ENCODE measurements at places on chromosomes 4 and X.

GRCh38 chr4:5588046-5588445 is 120.3 kb downstream of the EVC2 start:
- no peak for DNase-seq

GRCh38 chr4:184824081-184824775 is 1.5 kb downstream of the ACSL1 start:
- DNase-seq, result no peak

- DNase-seq, result no peak
Observed at GRCh38 chrX:17984415-17984814, 123.3 kb upstream of the RAI2 start.

DNA sequence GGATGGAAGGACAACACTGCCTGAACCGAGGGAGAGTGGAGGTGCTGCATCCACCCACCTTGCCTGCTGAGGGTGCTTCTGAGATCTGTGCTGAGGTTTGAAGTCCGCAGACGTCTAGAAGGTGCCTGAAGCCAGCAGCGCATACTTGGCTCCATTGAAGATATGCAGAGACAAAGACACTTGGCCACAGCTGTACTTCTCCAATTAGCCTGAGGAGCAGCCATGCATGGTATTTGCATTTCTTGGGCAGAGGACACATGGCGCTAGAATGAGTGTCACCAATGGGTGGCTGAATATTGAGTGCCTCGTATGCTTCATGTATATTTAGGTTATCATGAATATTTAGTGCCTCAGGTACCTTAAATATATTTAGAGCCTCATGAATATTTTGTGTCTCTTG is 128.7 kb upstream of the ATP6AP2 start:
- DNase-seq, result no peak

- DNase-seq, result no peak
Observed at GRCh38 chr4:103054030-103054429, 22.5 kb downstream of the SLC9B2 start.

All from kidney capillary endothelial cell (primary cell).